ENCODE measurements at places on chromosomes 11 and 22.

DNA sequence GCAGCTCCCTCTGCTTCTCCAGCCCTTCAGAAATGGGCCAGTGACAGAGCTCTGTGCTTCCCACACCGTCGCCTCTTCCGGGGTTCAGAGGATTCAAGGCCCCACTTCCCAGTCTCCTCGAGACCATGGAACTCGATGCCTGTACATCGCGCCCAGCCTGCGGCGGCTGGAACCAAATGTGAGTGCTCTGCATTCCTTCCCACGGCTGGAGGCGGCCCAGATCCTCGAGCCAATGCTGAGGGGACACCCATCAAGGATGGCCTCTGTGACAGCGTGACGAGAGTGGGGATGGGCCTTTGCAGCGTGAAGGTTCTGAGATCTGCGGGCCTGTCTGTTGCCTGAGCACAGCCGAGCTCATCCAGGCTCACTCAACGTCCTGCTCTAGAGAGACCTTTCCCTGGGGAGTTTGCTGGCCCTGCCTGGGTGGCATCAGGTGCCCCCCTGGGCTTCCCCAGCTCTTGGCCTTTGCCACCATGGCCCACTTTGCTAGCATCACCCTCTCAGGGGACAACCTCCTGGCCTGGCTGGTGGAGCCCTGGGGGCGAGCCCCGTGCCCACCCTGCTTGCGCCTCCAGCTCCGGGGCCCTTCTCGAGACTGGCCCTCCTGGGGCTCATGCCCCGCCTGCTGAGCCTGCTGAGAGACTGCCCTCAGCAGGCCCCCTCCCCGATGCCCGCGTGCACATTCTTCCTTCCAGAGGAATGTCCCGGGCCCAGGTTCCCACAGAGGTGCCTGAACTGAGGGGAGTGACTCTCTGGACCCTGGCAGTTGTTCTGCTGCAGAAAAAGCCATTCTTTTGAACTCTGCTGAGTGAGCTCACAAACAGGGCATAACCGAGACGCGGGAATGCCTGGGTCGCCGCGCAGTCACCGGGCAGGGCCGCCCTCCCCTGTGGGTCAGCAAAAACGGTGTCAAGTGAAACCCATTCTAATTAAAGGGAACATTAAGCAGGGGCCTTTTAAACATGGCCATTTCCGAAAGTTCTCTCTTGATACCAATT, 7.3 kb upstream of the MYEOV start:
- DNase-seq: no peak

- DNase-seq: no peak
Observed at GRCh38 chr11:119584193-119585042, 144.6 kb downstream of the NECTIN1 start.

DNA sequence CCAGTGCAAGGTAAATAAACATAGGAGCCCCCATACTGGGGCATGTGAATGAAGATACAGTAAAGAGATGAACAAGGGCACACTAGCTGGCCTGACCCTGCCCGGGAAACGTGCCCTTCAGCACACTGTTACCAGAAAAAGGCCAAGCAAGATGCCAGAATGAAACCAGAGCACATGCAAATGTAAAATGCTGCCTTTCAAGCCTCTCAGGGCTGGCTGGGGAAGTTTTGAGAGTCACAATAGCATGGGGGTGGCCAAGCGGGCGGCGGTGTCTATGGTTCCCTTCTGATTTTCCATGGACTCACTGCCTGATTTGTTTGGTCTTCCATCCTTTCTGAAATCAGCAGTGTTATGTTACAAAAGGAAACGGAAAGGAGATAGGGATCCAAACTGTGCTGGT, 18.9 kb upstream of the SUSD2 start:
- DNase-seq: no peak

DNA sequence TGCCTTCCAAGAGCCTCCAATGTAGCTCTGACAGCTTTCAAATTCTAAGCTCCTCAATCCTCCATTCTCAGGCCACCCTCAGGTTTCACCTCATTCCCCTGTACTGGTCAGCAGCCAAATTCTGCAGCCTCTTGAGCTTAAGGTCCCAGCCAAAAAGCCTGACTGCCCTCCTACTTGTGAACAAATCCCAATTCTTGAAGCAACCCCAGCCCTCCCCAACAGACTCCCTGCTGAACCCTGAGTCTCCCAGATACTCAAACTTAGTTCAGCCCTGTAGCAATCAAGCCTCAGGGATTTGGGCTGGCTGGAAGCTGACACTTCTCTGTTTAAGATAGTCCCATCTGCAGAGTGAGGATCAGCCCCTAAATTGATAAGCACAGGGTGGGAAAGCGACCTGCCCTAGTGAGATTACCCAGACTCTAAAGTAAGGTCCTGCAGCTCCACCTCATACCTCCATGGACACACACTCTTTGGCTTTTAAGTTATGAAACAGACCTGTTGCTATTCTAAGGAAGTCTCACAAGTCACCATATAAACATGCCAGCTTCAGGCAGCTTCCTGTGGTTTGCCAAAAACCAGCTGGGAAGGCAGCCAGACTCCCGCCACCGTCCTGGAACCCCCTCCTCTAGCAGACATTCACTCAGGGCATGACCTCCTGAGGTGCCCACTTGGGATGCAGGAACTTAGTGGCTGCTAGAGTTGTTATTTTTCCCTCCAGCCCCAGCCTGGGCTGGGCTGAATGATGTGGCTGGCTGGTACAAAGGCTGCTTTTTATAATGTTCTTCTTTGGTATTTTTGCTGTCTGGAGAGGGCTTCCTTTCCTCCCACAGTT, 82.5 kb upstream of the PICALM start:
- DNase-seq: no peak

- DNase-seq: no peak
Observed at GRCh38 chr11:133541021-133541719, 8.9 kb upstream of the OPCML start.

DNA sequence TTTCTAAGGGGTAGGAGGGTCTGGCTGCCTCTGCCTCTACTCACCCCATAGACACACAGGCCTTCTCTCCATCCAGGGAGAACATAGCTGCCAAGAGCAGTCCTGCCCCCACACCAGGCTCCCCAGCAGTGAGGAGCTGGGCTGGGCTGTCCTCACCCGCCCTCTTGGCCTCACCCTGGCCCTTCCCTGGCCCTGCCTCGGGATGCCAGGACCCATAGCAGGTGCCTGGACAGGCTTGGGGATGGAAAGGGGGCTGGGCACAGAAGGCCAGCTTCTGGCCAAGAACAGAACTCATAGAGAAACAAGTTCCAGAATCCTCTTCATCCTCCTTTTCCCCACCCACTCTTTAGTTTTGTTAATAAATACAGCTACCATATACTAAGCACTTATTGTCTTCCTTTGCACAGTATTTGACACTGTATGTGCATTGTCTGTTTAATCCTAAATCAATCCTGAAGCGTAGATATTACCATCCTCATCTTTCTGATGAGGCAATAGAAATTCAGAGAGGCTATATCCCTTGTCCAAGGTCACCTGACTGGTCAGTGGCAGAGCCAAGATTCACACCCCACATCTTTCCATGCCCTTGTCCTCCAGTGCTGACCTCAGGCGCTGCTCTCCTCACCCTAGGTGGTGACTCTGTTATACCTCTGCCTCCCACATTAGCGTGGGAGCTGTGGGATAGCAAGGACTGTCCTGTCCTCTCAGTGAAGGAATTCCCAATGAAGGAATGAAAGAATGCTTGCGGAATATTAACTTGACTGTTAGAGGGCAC, 22.0 kb upstream of the MYOD1 start:
- no peak for DNase-seq

DNA sequence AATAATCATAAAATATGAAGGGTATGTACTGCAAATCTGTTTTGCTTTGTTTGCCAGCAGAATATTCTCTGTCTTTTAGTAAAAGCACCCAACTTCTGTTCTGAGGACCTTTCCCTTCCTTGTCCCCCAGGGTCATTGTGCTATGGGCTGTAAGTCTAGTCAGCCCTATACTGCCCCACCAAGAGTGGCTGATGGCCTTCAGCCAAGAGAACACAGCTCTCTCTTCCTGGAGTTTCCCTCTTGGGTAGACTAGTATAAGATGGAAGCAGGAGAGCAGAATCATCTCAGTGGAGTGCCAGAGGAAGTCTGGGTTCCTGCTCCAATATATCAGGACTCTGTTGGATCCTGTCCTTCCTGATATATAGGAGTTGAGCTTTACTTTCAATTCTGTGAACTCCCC, 29.0 kb downstream of the MMP13 start:
- DNase-seq: no peak

GRCh38 chr11:68266936-68267880, 4.6 kb downstream of the C11orf24 start:
- no peak for DNase-seq

- no peak for DNase-seq
Observed at GRCh38 chr11:92697461-92698312, 271.8 kb upstream of the MTNR1B start.

DNA sequence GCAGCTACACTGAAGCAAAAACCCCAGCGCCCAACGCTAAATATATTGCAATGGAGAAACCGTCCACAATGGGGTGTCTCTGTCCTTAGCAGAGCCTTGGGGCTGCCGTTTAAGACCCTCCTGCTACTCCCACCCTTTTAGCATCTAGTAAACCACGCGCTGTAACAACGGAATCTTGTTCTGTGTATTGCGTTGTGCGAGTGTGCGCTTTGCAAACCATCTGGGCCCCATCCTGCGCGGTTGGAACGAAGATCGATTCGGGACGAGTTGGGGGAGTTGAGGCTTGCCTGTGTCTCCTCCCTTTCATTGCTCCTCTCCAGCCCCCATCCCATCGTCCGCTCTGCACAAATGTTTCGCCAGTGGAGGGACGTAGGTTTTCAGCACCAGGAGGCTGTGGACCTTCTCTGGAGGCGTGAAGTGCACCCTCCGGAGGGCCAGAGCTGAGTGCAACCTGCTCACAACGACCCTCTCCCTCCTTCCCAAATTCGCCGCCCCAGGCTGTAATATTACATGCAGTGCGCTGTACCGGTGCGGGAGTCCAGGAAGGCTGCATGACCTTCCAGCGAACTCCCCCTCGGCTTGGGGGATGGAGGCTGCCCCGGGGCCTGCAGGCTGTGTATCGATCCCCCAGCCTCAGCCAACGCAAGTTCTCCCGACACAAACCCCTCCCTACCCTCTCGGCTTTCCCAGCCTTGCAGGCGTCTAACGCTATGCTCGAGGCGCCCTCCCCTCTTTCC, 1.6 kb upstream of the KMT2A start:
- DNase-seq: no peak
